ENCODE measurements at places on chromosomes 5 and 9.

DNA sequence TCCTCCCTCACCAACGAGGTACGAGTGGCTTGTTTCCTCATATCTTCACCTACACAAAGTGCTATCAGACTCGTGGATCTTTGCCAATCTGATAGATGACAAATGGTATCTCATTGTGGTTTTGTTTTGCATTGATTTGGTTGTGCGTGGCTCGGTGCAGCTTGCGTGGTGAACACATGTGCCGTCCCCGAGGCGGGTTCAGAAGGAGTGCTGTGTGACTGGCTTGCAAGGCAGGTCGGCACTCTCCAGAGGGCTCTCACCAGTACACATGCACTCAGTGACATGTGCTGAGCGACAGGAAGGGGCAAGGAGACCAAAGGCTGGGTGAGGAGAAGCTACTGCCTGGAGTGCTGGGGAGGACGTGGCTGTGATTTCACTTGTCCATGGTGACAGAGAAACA lies 95.3 kb upstream of the PITX1 start:
- no peak for DNase-seq

- no peak for DNase-seq
These were observed 66.3 kb upstream of the TJP2 start for GRCh38 chr9:69107771-69108170.

DNA sequence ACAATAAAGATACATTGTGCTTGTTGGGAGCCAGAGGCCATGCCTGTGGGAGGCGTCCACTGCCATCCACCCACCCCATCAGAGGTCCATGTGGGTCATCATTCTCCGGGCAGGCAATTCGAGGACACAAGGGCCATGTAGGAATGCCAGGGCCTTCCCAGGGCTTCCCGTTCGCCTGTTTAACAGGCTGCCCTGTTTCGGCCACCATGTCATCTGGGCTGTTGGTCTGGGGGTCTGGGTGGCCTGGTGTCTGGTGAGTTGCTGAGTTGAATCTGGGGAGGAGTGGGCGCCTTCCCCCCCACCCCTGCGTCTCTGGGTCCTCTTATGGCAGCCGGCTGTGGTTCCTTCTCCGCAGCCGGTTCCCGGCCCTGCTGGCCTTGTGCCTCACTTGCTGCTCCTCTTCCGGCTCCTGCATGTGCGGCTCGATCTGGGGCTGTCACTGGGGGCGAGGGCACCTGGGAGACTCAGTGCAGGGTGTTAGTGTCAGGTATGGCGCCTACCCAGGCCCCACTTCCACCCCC lies 117.4 kb downstream of the WNK2 start:
- no peak for DNase-seq

DNA sequence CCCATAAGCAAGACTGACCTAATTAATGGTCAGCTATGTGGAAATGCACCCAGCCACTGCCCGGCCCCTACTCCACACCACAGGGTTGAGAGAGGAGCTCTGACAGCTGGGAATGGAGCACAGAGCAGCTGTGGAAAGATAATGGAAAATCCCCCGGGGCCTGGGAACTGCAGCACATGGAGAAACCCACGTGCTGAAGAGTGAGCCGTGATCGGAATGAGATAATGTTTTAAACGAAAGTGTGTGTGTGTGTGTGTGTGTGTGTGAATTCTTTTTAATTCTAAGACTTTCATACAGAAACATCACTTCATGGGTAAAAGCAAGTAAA lies 13.1 kb upstream of the SLC12A7 start:
- no peak for DNase-seq

DNA sequence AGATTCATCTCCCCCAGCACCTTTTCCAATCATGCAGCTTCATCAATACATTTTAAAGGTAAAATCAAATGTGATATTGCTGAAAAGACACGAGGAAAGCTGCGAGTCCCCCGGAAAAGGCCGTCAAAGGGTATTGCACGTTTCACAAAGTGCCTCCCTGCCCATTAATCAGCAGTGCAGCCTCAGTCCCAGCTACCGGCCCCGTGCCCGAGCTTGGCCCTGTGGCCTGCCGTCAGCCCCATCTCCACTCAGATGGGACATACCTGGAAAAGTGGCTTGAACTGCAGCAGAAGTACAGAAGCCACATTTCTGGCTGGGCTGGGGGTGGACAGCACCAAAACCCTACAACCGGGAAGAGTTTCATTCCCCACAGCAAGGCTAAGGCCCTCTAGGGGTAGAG lies 39.9 kb upstream of the EQTN start:
- DNase-seq: no peak

- DNase-seq: no peak
These were observed 317.0 kb upstream of the ADCY2 start for GRCh38 chr5:7078901-7079300.
